Activated CD4-positive, alpha-beta T cell treated with anti-CD3 and anti-CD28 coated beads, Interleukin-2, Interleukin-6, amounts not matched to agents 100 ng/mL and 50 ng/mL, durations not matched to agents 16 hours and 8 hours (primary cell): ENCODE measurements at places on chromosomes 1 and 21.

DNA sequence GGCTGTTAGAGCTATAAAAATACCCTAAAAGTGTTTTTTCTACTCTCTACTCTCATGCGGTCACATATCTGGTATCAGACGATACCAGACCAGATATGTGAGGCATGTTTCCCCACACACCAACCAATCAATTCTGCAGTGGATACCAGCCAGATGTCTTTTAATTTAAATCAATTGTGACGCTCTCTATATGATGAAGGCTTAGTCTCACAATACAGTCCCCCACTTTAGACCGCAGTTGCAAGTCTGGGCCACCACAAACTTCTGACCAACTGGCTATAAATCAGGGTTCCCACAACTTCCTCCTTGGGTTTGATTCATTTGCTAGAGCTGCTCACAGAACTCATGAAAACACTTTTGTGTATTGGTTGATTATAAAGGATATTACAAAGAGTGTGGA is 586.1 kb upstream of the ZP4 start:
- DNase-seq: no peak

DNA sequence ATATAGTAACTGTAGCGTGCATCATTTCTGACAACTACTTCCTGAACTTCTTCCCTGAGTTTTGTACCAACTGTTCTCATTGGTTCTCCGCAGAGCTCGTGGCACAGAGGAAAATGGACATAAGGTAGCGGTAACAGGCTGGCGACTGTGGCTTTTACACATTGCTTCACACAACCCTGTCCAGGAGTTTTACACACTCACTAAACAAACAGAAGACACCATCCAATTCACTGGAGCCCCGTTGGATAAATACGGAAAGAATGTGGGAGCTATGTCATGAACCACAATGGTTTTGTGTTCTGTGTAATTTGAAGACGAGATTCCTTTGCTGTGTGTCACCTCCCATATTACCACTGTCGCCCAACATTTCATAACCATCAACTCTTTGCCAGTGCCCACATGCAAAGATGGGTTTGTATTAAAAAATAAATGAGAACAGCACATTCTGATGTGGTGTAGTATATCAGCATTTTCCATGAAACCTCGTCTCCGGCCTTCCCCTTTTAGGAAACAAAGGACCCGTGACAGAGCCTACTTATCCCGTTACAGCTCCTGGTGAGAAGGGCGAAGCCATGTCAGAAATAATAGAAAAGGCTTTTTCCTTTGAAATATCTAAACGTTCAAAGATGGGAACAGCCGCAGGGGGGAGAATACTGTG is 47.4 kb upstream of the ENAH start:
- DNase-seq: no peak

GRCh38 chr1:238950784-238951183 is 435.6 kb upstream of the CHRM3 start:
- no peak for DNase-seq

DNA sequence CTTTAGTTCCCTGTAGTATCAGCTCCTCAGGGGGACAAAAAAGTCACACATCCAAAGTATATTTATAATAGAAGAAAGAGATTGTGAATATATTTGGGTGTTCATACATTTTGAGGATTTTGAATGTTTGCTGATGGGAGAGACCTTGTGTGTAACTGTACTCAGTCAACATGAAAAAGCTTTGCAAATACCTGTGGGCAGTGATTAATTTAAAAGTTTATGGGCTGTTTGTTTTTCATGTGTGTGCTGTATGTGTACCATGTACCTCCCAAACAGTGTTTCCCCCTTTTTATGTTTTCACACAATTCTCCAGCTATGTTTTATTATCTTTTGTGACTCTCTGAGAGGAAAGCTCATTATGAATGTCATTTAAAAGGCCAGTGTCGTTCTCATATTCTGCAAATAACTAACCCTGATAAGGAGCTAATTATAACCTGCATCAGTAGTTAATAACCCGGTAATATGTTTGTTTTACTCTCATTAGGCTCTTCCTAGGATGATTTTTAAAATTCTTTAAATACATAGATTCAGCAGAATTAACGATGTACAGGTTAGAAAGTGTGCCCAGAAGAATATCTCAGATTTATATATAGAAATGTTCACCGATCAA is 271.5 kb downstream of the NFIA start:
- no peak for DNase-seq

GRCh38 chr21:42198929-42199867 is 19.7 kb upstream of the ABCG1 start:
- DNase-seq: no peak

GRCh38 chr1:62832276-62832675 is 48.3 kb downstream of the ATG4C start:
- DNase-seq: no peak

- no peak for DNase-seq
These were observed 161.3 kb downstream of the TSEN15 start for GRCh38 chr1:184212649-184213314.

DNA sequence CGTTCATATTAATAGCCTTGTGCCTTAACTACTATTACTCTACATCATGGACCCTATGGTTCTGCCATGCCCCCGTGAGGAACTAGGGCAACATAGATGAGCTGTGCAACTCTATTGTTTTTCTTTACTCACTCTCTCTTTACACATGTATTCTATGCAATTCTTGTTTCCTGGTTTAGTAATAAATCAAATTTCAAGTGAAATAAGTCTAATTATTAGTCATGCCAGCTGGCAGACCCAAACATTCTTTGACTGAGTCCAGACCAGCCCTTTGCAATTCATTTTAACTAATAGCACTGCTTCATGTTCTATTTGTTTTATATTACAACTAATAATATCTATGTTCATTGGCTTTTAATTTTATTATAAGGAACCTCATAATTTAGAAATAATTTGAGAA is 789.3 kb upstream of the ADAMTS5 start:
- no peak for DNase-seq

DNA sequence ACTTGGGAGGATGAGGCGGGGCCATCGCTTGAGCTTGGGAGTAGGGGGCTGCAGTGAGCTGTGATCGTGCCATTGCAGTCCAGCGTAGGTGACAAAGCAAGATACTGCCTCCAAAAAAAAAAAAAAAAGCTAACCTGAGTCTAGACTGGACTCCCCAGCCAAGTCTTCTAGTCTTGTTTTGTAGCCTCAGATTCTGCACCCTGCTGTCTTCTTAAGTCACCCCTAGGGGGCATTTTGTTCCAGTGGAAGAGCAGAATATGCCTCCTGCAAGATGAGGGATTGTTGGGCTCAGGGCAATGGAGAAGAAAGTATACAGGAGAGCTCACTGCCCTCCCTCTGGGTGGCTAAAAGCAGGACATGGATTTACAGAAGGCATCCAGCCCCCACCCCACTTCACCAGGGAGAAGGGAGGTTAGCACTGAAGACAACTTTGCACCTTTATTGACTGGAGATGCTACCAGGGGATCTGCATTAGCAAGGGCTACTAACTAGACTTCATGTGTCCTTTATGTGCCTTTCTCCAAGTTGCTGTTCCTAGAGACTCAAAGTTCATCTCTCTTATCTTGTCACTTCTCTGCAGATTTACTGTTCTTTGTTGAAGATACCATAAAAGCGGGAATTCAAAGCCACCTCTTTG is 15.3 kb upstream of the RNF187 start:
- peak; percentile 77 for DNase-seq

DNA sequence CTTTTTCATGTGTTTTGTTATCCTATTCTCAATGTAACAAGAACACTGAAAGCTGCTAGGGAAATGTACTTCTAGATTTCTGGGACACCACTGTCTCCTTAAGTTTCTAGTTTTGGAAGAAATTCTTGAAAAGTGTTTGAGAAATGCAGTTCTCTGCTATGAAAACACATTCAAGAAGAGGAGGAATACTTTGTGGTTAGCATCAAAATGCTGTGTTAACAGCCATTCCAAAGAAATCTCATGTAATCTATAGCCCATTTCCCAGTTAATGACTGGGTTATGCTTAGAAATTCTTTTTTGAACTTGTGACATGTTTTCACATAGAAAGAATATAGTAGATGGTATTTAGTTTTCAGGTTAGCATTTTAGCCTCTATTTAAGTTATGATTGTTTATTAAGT is 6.0 kb downstream of the RAVER2 start:
- DNase-seq: no peak

DNA sequence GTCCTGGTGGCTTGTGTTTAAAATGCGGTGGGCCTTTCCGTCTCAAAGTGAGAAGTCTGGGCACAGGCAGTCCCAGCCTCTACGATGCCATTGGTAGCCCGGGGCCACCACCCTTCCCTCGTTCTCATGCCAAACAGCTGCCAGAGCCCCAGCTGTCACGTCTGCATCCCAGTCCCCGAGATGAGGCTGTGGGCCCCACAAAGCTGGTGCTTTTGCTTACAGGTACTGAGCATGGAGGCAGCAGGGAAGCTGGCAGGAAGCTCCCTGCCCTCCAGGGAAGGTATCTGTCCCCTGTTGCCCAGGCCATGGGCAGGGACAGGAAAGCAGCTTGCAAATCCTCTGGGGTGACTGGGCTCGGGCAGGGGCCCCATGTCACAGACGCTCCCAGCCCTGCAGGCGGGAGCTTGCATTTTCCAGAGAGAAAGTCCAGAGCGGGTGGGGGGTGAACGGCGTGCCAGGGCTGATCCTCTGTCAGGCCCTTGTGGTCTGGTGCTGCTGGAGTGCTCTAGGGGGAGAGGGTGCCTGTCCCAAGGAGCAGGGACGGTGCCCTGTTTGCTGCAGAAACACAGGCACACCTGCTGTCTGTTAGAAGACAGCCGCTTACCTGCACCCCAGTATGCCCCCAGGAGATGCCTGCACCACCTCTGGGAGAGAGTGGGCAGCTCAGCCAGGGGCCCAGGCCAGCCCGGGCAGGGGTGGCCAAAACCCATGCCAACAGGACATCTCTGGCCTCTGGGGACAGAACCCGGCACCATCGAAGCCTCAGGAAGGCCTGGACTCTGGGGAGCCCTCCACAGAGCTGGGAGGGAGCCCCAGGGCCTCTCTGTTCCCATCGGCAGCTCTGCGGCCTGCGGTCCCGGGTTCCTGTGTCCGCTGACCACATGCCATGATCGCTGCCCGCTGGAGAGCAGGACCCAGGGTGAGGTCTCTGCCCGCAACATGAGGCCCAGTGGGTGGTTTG is 45.9 kb downstream of the SLX9 start:
- DNase-seq: no peak

GRCh38 chr1:245434280-245434679 is 279.5 kb downstream of the KIF26B start:
- DNase-seq: no peak

GRCh38 chr21:37675202-37675801 is 241.0 kb downstream of the KCNJ6 start:
- peak; percentile 62 for DNase-seq

- no peak for DNase-seq
These were observed 212.3 kb downstream of the HHIPL2 start for GRCh38 chr1:222335586-222335985.

GRCh38 chr21:39314143-39315027 is 953 bp upstream of the BRWD1 start:
- peak; percentile 83 for DNase-seq

GRCh38 chr1:223008808-223009207 is 134.2 kb downstream of the TLR5 start:
- DNase-seq: no peak

GRCh38 chr1:105294838-105295237 is 1545.1 kb downstream of the AMY1C start:
- DNase-seq: no peak

- peak; percentile 87 for DNase-seq
These were observed 27.8 kb upstream of the CD84 start for GRCh38 chr1:160607011-160607671.

GRCh38 chr1:154955039-154955717 is 721 bp downstream of the PBXIP1 start:
- peak; percentile 93 for DNase-seq

GRCh38 chr1:26723013-26723991 is 27.5 kb downstream of the ARID1A start:
- DNase-seq: peak; percentile 55

DNA sequence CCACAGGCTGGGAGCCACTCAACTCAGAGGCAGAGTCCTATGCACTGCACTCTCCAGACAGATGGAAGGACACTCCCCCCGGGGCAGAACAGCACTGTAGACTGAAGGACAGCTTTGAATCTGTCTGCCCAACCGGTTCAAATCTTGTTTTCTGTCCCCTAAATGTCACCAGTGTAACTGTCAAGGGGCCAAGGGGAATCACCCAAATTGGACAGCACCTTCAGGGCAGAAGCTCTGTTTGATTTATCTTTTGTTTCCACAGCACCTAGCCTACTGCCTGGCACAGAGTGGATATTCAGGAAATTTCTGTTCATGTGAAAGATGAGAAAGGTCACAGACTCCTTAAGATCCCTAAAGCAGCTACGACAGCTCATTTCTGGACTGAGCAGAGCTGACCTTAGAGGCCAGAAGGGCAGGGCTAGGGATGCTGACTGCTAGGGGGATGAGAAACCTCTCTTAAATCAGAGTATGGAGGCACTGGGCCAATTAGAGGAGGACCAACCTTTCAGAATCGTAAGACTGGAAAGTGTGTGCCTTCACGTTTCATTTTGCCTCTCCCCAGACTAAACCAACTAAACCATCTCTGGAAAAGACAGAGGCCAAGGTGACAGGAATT is 41.0 kb downstream of the ITPKB start:
- DNase-seq: no peak

- DNase-seq: no peak
These were observed 64.9 kb upstream of the DYNLT5 start for GRCh38 chr1:66687358-66687757.

DNA sequence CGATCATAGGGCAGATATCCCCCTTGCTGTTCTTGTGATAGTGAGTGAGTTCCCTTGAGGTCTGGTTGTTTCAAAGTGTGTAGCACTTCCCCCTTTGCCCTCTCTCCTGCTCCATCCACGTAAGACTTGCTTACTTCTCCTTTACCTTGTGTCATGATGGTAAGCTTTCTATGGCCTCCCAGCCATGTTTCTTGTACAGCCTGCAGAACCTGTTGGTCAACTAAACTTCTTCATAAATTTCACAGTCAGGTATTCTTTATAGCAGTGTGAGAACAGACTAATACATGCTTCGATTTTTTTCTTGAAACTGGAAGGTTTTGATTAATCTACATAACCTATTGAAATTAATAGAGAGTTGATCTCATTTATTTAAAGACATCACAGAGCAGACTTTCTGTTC is 302.5 kb upstream of the PBX1 start:
- no peak for DNase-seq

- DNase-seq: no peak
These were observed 653.6 kb upstream of the ADGRL4 start for GRCh38 chr1:79660129-79660528.

GRCh38 chr1:215523128-215523861 is 43.8 kb upstream of the KCTD3 start:
- DNase-seq: no peak

- no peak for DNase-seq
These were observed 1.1 kb downstream of the SPOCD1 start for GRCh38 chr1:31814631-31815306.
